ENCODE measurements at places on chromosomes 12 and 14.

DNA sequence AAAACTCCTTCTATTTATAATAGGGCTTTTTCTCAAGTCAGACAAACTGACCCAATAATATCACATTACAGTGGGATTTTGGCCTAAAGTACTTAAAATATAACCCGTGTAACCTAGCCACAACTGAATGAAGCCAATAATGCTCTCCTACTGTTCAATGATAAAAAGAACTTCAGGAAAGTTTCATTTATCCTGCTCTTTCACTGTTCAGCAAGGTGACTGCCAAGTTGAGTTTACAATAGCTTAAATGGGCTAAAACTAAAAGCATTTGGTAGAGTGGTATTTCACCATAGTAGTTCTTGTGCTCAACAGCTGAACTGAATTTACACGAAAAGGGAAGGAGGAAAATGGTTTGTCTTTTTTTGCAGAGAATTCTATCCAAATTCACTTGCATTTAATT, 49.8 kb downstream of the CNTN1 start:
- no peak for DNase-seq

DNA sequence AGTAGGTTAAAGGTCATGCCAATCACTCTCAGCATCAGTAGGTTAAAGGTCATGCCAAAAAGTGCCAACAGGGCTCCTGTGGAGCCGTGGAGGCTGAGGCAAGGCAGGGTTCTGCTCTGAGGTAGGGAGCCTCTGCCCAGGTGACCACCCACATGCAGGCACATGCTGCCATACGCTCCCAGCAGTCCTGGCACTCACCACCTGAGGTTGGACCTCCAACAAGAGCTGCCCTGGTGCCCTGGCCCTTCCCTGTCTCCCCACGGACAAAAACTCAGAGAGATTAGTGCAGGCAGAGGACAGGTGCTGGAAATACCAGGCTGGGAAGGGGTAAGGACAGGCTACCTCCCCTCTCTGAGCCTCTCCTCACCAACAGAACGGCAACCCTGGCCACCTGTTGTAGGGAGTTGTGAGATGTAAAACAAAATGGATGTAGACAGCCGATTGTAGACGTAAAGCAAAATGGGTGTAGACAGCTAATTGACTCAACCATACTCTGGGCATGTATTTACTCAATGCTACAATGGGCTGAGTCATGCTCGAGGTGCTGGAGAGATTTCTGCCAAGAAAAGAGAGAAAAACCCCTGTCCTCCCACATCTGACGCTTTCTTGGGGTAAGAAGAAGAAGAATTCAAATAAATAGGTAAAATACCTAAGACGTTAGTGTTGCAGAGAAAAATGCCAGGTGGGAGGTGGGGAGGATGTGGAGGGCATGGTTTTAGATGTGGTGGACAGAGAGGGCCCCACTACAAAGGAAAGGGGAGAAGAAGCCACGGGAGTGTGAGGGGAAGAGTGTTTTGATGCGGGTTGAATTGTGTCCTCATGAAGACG, 32.4 kb downstream of the LTBP2 start:
- DNase-seq, result peak; percentile 69

DNA sequence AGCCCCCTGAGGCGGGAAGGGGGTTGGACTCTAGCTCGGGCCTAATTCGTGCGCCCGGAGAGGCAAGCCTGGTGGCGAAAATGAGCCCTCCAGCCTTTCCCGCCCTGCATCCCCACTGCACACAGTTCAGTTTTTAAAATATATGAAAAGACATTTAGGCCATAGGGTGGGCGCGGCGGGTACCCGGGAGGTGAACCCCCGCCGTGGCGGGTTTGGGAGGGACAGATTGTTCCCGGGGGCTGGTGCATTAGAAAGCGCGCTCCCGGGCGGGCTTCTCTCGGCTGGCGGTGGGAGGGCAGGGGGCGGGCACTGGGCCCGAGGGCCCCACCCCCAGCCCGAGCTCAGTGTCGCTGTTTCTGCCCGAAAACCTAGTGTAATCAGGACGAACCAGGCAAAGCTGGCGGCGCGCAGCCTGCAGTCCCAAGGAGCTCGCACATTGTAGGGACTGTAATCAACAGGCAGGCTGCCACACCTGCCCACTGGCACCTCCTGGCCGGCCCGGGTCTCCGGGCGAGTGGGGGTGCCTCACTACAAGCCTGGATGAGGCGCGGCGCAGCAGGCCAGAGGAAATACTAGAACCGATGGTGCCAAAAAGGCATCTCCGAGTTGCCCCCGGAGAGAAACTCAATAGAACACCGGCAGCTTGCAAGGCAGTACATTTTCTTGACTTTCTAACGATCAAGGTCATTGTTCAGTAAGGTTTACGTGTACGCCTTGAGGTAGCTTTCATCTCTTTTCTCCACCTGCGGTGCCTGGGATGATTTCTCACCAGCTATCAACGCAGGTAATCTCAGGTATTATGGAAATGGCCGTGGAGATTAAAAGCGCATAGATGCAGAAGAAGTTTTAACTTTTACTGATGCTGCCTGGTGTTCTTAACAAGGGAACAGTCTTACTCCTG, 764 bp upstream of the SPTB start:
- DNase-seq, result no peak

- DNase-seq, result no peak
Measured at GRCh38 chr12:53208877-53209463, 1.9 kb upstream of the ITGB7 start.

DNA sequence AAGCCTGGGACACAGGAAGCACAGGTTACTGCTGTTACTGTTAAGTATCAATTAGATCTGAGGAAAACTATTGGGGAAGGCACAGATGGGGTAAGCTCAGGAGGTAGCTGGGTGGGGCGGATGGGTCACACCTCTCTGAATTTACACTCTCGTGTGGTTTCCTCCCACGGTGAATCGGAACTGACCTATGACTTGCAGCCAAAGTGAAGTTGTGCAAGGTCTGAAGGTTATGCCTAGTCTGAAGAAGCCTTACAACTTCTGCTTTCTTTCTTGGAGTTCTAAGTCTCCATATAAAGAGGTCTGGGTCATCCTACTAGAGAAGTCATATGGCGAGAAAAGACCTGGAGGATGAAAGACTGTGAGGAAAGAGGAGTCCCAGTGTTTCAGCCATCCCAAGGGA, 25.6 kb upstream of the GPATCH2L start:
- DNase-seq, result no peak

DNA sequence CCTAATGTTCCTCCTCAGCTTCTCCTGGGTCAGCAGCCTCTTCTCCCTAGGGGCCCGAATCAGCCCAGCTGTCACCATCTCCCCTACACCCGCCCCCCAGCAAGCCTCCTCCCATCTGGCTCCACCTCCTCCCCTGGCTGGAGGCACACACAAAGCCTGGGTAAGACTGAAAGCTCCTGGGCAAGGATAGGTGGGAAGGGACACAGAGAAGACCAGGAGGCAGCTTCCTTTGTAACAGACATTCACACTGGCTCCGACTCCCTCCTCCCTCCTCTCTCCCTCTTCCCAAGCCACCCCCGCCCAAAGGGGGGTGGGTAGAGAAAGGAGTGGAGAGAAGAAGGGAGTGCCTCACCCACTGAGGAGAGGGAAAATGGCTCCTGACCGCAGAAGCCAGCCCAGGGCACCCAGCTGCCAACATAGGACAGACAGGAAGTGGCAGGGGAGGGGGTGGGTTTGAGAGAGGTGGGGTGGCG, 4.0 kb downstream of the CHD4 start:
- DNase-seq, result no peak

DNA sequence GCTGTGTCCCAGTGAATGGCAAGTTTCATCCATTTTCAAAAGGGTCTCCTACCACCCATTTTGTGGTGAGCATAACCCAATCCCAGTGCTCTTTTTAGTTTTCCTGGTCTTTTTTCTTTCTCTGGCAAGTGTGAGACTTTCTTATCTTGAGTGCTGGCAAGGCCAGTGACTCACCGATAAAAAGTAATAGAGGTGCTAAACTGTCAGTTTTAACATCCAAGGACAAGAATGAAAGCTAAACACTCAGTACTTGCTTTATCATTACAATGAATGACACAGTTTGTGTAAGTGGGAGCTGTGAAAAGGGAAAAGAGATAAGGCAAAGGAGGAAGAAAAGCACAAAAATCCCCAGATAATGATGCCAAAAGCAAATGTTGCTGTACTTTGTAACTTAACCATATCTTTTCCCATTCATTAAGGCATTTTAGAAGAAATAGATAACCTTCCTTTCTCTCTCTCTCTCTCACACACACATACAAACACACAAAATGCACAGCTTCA, 4.9 kb upstream of the LRIG3 start:
- DNase-seq, result no peak

- no peak for DNase-seq
Measured at GRCh38 chr12:26872625-26873024, 39.6 kb upstream of the ITPR2 start.

- DNase-seq, result no peak
Measured at GRCh38 chr14:104101086-104101621, 15.7 kb downstream of the ASPG start.

Data from AG04450 (cell line).